ENCODE measurements at places on chromosomes 11 and 22.

- no peak for DNase-seq
These were observed 167.1 kb downstream of the CRYBB2 start for GRCh38 chr22:25386538-25386884.

DNA sequence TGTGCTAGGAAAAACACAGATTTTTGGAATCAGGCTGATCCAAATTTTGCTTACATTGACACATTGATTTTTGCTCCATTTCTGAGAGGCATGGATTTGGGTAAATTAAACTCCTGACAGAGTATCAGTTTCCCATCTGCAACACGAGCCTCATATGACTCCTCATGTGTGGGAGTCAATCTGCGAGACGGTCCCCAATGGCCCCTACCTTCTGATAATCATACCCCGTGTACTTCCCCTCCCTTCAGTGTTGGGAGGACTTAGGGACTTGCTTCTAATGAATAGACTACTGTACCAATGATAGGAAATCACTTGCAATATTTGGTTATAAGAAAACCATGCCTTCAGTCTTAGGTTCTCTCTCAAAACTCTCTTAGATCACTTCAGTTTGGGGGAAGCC, 302.7 kb downstream of the ETS1 start:
- no peak for DNase-seq

GRCh38 chr11:69402251-69402887, 79.1 kb upstream of the LINC01488 start:
- no peak for DNase-seq

DNA sequence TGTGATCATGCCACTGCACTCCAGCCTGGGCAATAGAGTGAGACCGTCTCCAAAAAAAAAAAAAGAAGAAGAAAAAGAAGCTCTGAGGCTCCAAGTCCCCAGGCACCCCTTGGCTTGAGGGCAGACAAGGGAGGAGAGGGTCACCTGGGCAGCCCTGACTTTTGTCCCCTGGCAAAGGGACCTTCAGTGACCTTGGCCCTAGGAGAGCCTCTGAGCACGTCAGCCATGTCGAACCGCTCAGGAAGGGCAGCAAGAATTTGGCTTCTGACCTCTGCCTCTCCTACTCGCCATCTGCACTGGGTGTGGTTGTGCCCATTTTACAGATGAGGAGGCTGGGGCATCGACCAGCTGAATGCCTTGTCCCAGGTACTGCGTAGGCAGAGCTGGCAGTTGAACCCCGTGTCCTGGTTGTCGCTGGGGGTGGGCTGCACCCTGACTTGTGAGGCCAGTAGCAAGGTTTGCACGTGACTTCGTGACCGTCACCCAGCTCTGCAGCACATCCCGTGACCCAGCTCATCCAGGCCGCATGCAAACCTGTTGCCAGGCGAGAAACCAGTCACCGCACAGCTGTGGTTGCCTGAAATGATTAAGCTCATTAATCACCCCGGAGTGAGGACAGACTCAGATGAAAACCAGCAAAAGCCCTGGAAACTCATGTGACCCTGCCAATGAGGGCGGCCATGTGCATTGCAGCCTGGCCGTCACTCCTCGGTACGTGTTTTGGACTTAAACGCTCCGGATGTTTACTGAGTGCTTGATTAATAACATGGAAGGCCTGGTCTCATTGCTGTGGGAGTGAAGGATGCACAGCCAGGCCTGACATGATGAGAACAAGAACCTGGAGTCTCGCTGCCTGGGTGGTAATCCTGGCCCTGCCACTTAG, 47.7 kb upstream of the PPP6R3 start:
- DNase-seq, result no peak

DNA sequence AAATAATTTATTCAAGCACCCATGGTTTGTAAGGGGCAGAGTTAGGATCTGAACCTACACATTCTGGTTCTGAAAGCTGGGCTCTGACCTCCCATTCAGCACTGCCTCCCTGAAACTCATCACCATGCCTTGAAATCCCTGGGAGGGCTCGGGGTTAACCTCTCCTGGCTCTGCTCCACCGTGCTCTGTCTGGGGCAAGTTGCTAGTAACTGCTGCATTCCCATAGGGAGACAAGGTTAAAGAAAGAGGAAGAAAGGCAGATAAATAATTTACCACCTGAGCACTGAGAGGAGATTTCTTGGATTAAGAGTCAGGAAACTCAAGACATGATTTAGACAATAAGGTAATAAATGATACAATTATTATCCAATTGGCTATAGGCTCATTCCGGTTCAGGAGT, 199.3 kb downstream of the KIF18A start:
- DNase-seq, result no peak

DNA sequence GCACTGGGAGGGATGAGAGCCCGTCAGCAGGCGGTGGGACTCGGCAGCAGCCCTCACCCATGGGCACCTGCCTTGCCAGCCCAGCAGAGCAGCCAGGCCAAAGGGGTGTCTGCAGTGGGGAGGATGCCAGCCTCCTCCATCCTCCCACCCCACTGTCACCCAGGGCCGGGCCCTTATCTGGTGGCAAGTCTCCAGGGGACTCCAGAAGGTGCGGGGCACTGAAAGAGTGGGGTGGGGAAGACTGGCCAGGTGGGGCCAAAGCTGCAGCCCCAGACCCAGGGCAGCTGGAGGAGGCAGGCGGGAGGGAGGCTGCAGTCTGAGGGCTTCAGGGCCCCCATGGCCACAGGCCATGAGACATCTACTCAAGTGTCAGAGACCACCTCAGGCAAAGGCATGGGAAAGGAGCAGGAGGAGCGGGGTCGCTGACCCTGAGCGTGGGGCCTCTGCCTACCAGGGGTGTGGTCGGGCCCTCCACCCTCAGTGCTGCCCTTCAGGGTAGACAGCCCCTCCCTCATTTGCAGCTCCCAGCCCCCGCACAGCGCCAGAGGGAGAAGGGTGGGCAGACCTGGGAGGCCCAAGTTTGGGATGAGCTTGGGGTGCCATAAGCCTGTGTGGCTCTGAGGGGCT, 3.5 kb downstream of the DGCR6L start:
- DNase-seq, result no peak

- no peak for DNase-seq
These were observed 444 bp downstream of the CAVIN3 start for GRCh38 chr11:6319704-6320410.

GRCh38 chr11:44681698-44682097, 45.1 kb upstream of the TSPAN18 start:
- DNase-seq, result no peak

DNA sequence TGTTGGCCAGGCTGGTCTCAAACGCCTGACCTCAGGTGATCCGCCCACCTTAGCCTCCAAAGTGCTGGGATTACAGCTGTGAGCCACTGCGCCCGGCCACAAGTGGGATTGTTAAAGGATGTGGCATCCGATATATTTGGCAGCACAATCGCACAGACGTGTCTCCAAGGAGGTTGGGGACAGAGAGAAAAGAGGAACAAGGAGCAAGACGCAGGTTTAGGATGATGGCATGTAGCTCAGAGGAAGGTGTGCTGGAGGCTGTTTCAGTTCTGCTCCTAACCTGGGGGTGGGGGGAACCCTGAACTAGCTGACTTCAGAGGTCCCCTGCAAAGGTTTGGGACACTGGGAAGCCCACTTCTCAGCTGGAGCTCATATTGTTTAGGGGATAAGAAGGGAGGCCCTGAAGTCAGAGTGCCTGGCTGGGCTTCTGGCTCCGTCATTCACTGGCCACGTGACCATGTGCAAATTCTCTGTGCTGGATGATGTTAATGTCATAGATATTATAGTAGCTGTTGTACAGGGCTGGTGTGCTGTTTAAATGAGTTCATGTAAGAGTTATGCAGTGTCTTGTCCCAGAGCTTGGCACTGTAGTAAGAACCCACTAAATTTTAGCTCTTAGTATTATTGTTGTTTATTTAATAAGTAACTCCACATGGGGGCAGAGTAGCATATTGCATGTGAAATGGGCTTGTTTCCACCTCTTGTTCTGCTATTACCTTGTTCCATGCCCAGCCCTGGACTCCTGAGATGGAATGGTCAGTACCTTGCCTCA, 129.7 kb downstream of the ST3GAL4 start:
- no peak for DNase-seq

GRCh38 chr22:29782061-29782845, 15.1 kb downstream of the UQCR10 start:
- DNase-seq, result no peak

GRCh38 chr22:42296381-42296853, 26.0 kb upstream of the TCF20 start:
- no peak for DNase-seq

DNA sequence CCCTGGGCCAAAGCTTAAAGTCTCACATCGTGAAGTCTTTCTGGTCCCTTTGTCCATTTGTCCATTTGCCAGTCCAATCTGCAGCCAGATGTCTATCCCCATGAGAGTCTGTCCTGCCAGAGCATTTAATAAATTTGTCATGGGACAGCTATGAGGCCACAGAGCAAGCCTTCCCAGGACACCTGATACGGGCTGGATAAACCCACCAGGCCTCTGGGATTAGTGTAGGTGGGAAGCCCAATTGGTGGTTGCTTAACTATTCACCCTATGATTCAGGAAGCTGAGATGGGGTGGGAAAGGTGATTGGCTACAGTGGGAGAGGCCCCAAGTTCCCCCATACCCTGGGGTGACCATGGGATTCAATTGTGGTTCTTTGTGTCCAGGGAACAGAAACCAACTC, 39.9 kb downstream of the MYEOV start:
- no peak for DNase-seq

Data from NCI-H1930 (cell line).